ENCODE measurements at places on chromosomes 1 and 21.

DNA sequence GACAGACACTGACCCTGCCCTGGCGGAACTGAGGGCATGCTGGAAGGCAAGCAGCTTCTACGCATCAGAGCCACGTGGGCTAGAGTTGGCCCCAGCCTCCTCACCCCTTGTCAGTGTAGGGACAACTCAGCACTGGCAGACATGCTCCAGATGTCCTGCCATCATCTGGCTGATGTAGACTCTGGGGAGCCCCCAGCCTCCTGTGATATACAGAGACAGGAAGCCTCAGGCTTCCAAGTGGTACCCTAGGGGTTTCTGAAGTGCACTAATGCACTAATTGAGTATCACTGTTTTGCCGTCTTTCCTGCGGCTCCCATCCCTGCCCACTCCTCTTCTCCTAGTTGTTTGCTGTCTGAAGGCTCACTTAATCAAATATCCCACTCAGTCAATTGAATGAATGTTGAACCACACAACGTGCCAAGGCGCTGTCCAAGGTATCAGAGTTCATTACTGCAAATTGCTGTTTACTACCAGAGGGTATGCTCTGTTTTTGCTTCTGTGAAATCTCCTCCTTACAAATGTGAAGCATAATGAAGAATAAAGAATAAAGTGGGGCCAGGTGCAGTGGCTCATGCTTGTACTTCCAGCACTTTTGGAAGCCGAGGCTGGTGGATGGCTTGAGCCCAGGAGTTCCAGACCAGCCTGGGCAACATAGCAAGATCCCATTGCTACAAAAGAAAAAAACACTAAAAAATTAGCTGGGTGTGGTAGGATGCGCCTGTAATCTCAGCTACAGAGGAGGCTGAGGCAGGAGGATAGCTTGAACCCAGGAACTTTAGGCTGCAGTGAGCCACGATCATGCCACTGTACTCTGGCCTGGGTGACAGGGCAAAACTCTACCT is 76.4 kb upstream of the ZBTB18 start:
- DNase-seq: no peak

DNA sequence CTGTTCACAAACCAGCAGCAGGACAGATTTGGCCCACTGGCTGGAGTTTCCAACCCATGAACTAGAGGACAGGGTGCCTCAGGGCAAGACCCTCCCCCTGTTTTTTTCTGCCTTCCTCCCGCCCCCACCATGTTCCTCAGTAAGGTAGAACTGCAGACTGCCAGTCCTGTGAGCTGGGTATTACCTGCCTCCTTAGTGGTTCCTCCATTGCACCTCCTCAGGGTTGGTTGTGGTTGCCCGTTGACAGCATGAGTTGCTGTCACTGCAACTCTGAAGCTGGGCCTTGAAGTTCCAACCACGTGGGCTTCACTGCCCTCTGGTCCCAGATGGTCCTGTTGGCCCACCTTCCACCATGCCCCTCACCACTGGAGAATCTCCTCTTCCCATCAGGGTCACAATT is 28.8 kb downstream of the TENT5C start:
- DNase-seq: no peak

DNA sequence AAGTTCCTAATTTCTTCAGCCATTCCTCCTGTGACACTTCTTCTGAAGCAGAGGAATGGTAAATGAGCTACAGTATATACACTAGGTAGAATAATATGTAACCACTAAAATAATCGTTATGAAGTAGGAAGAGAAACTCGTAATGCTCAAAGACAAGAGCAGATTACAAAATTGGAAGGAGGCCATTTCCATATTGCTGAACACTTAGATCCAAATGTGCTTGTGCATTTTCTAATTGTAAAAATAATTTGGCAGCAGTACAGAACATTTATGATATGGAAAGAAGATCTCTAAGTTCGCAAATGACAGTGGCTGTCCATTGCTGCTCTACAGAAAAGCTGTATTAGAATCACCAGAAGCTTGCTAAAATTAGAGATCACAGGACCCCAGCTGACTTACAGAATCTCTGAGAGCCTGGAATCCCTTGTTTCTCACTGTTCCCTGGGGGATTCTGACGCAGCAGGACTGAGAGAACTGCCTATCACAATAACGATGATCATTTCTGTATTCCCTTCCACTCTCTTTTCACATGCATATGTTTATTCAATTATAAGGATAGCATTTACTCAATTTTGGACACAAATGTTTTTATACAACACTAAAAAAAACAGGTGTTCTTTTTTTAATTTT is 242.1 kb downstream of the OMA1 start:
- no peak for DNase-seq

GRCh38 chr1:154218545-154218944 is 2.2 kb upstream of the UBAP2L start:
- no peak for DNase-seq

GRCh38 chr1:28162151-28162550 is 14.3 kb downstream of the PTAFR start:
- DNase-seq: no peak

DNA sequence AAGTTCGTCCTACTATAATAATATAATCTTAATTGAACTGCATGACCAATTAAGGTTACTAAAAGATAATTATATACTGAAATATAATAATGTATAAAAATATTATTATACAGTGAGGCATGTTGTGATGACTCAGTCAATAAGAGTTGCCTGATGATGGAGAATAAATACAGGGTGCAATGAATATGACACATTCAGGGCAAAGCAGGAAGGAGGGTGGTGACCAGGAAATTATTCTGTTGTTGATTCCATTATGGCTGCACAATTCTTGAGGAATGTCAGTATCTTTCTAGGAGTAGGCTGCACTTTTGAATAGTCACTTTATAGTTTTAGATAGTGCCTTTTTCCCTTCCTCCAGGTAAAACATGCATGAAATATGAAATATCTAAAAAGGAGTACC is 46.4 kb upstream of the RGS21 start:
- no peak for DNase-seq

DNA sequence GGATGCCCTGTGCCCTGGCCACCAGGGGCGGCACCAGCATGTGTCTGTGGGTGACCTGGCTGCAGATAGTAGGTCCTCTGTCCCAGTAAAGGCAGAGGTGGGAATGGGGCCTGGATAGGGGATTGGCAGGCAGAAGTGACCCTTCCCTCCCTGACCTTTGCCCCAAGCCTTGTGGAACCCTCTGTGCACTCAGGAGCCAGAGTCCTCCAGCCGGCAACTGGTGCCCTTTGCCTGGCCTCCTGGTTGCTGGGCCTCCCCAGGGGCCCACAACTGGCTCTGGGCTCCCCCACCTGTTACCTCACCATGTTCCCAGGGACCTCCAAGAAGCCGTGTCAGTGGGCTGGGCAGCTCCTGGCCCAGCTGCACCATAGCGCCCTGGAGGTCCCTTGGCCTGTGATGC is 10.0 kb downstream of the PLCH2 start:
- DNase-seq: no peak

DNA sequence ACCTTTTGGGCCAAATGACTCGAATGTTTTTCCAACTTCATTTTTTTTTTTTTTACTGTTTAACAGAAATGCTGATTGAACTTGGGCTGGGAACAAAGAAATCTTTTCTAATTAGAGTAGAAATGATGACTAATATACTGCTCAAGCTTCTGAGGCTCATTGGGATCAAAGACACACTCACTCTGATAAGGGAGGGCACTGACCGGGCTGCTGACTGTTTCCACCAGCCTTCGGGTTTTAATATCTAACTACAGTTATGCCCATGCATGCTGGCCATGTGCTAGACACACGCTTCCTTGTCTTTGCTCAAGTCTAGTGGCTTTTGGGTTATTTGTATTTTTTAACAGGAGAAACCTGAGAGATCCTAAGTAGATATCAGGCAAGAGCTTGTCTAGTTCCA is 16.8 kb downstream of the ZBTB18 start:
- no peak for DNase-seq

GRCh38 chr21:17679002-17679600 is 66.4 kb upstream of the BTG3 start:
- no peak for DNase-seq

DNA sequence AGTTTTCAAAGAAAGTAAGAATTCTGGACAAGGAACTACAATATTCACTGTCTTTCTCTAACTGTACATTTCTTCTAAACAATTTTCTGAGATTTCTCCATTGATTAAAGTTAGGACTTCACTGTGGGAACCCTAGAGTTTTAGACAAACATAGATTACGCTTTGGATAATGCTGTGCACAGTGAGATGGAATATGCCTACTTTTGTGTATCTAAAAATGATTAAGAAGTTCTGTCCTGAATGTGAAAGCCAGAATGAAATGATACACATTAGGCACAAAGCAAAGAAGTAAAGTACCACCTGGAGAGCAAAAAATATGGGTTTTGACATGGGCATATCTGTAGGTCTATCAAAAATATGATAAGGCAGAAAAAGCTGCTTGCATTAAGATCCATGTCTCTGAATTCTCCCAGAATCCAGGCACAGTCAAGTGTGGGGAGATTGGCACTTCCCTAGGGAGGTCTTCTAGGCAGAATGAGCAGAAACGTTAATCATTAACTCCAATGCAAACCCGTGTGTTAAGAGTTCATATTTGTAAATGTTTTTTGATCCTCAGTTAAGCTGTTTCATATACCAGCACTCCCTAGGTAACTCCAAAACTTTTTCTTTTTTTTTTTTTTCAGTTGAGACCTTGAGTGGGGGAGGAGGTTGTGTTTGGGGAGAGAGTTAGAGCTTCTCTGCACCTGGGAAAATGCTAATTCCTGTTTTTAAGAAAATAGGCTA is 467.1 kb downstream of the LMO4 start:
- DNase-seq: no peak

DNA sequence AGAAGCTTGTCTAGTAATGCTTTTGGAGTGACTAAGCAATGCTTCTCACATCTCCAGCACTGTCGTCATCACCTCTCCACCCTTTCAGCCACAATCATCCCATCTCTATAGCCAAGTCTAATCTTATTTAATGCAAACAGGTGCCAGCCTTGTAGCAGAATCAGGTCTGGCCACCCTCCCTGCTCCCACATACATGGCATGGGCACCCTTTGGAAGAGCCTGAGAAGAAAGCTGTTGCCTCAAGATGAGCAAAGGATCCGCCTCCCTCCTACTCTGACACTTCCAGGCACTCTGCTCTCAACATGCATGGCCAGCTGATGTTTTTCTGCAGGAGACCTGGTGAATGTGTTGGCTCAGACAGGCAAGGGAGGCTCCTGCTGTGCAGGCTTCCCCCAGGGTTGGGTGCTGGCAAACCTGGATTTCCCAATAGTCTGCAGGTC is 113.1 kb upstream of the GRIK3 start:
- DNase-seq: no peak

DNA sequence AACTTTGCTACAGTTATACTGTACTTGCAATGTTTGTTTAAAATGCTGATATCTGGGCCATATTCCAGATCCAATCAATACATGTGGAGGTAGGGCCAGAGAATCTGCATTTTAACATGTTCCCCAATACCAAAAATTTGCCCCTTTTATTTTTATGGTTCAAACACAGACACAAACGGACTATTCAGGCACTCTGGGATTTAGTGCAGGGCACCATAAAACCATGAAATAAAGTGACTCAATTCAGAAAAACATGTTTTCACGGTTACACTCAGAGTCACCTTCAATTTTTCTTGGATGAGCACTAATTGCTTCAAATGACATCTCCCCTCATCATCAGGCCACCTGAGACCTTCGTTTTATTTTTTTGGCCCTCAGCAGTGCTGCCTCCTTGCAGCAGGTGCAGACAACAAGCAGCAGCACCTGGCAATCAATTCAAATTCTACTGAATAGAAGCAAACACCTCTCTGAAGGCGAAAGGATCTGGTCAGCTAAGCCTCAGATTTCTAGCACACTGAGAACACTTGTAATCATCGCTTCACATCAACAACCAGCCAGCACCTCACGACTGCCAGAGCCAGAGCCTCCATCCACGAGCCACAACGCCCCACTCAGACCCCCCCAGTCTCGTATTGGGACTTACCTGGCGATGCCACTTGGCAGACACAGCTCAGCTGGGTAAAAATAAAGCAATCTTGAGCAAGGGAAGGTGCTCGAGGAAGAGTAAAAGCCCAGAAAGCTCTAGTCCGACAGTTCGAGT is 1.1 kb downstream of the ERO1B start:
- DNase-seq: peak; percentile 20

GRCh38 chr1:157134442-157134841 is 3.8 kb downstream of the ETV3 start:
- no peak for DNase-seq

DNA sequence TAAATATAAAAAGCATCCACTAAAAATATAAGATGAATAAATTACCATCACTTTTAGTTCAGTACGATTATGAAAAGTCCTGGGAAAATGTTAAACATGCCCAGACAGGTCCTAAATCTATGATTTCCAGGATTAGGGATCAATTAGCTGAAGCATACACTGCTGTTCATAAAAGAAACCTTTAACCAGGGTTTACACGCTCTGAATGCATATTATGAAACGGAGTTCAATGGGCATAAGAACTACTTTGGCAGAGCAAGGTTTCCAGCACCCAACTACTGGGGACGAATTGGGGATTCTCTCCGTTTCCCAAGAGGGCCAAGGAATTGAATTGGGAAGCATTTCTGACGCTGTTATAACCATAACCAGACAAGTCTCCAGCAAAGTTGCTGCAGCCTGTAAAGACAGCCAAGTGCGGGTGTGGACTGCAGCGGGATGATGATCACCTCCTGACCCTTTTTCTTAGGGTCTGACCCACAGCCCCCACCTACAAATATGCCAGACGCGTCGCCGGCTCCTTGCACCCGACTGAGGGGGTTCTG is 1.6 kb downstream of the SLC30A1 start:
- DNase-seq: no peak

- DNase-seq: no peak
Measured at GRCh38 chr21:24955275-24955961, 651.9 kb downstream of the MRPL39 start.

GRCh38 chr1:169563650-169564049 is 22.6 kb downstream of the F5 start:
- DNase-seq: no peak

DNA sequence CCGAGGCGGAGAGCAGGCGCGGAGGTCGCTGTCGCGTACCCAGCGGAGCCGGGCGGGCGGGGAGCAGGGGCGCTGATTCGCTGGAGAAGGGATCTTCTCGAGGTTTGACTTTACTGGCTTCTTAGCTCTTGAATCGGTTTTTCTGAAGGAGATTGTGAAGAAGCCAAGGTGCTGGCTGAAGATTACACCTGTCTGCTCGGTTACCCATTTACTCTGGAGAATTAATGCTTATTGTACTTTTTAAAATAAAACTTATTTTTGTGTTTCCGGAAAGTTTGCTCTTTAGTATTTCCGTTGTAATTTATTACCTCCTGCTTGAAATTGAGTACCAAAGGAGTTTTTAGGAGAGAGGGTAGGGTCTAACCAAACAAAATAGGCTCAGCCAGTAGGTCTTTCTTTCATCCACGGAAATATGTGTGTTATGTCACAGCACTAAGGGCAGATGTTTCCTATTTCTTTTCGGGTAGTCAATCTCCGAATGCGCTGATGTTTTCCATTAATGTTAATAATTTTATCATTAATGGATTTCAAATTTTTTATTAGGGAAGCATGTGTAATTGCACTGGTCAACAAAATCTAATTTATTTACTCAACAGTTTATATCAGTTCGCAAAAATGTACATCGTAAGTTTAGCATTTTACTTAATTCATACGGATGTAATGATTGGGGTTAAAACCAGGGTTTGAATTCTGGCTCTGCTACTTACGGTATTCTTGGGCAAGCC is 510 bp upstream of the GNG5 start:
- no peak for DNase-seq

Measured in activated effector memory CD4-positive, alpha-beta T cell treated with Interleukin-2 at 50 U/mL for 16 hours (primary cell).